ENCODE measurements at places on chromosomes 1 and 21. TPM values are rescaled to one million over a fixed set of nuclear protein-coding genes. Genes with fewer than 3 reads are reported as not detected.

GRCh38 chr1:245412306-245412705 lies 257.5 kb downstream of the KIF26B start:
- DNase-seq: no peak

DNA sequence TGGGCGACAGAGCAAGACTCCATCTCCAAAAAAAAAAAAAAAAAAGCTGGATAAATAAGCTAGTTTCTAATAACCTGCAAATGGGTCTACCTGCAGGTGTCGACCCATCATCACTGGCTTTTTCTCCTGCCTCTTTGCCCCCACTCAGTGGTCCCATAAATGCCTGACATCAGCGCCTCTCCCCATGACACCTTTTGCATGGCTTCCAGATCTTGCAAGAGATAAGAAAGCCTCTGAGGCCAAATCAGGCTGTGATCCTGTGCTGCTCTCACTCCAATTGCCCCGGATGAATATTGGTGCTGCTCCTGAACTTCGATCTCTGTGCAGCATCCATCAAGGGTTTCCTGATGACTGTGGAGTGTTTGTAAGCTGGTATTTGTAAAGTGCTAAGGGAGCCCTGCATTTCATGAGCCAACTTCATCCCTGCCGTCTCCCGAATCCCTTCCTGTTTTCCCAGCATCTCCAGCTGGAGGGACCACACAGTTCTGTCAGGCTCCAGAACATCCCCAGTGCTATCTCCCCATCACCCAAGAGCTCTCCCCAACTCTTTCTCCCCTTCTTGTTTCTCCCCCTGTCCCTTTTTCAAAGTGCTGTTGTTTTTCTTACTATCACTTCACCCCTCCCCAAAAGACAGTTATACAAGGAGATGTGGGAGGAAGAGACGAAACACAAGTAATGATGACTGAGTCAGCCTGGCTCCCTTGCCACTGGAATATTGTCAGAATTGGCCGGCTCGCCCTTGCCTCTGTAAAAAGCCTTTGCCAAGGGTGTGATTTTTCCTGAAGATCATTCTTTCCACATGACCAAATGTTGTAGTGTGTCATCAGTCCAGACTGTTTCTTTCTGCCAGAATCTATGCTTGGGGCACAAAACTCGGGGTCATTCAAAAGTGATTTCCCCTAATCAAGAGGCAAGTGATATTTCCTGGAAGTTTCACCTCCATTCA lies 2.8 kb upstream of the EFHD2 start:
- no peak for DNase-seq

GRCh38 chr1:6163973-6164617 lies 16.0 kb downstream of the CHD5 start:
- no peak for DNase-seq

DNA sequence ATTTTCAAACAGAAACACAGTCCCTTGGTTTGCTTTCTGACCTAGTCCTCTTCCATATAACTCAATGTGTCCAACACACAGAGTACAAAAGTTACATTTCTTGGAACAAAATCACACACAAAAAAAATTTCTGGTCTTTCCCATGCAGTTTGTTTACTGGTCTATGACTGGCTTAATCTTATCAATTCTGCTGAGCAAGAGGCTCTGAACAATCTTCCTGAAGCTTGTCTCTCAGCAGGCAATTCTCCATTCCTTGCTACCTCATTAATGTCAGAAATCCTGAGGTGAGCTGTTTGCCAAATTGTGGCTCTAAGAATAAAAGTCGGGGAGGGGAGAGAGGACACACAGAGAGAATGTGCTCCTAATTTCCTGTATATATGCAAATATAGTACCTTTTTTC lies 423.6 kb downstream of the HLX start:
- DNase-seq: no peak

DNA sequence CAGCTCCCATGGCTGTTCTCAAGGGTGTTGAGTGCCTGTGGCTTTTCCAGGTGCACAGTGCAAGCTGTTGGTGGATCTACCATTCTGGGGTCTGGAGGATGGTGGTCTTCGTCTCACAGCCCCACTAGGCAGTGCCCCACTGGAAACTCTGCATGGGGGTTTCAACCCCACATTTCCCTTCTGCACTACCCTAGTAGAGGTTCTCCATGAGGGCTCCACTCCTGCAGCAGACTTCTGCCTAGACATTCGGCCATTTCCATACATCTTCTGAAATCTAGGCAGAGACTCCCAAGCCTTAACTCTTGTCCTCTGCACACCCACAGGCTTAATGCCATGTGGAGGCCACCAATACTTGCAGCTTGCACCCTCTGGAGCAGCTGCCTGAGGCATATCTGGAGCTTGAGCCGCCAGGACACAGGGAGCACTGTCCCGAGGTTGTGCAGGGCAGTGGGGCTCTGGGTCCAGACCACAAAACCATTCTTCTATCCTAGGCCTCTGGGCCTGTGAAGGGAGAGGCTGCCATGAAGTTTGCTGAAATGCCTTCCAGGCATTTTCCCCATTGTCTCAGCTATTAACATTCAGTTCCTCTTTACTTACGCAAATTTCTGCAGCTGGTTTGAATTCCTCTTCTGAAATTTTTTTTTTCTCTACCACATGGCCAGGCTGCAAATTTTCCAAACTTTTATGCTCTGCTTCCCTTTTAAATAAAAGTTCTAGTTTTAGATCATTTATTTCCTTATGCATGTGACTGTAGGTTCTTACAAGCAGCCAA lies 8.8 kb upstream of the CAPN8 start:
- no peak for DNase-seq

DNA sequence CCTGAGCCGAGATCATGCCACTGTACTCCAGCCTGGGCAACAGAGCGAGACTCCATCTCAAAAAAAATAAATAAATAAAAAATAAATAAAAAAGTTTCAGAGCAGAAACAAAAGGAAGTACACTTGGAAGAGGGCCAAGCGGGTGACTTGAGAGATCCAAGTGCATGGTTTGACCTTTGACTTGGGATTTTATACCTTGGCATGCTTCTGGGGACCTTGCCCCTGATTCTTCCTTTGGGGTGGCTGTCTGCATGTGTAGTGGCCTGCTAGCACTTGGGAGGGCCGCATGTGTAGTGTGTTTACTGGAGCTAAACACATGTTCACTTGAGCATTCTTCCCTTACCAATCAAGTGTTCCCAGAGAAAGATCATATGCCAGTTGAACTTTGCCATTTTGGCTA lies 114.0 kb downstream of the DTL start:
- DNase-seq: no peak

Gene DAB1
- total RNA-seq: 8.0 TPM

GRCh38 chr1:48678710-48679505 lies 97.8 kb downstream of the BEND5 start:
- DNase-seq: no peak

Gene CFHR4
- total RNA-seq: not detected

GRCh38 chr1:198934901-198935305 lies 296.1 kb downstream of the PTPRC start:
- DNase-seq: no peak

DNA sequence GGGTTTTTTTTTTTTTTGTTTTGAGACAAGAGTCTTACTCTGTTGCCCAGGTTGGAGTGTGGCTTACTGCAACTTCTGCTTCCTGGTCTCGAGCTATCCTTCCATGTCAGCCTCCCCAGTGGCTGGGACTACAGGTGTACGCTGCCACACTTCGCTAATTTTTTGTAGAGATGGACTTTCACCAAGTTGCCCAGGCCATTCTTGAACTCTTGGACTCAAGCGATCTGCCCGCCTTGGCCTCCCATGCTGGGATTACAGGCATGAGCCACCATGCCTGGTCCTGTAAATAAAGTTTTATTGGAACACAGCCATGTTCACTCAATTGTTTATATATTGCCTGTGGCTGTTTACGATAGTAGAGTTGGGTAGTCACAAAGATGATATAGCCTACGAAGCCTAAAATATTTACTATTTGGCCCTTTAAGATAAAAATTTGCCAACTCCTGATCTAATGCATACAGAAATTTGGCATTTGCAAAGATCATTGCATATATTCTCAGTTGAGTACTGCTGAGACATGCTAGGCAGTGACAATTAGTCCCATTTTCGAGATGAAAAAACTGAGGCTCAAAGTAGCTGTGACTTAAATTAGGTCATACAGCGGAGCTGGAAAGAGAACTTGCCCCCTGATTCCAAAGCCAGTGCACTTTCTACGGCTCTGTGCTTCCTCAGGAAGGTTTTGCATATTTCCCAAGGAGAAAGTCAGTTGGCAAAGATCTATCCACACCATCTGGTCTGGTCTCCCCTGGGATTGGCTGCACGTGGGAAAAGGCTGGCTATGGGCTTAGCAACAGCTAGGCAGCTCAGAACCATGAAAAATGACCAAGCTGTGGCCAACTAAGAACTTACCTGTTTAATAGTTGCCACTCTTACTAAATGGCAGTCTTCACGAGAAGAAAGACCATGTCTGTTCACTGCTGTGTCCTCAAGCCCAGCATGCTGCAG lies 19.4 kb downstream of the MECR start:
- no peak for DNase-seq

Gene DMBX1
- total RNA-seq: not detected

Gene B3GALT5
- not detected for total RNA-seq

DNA sequence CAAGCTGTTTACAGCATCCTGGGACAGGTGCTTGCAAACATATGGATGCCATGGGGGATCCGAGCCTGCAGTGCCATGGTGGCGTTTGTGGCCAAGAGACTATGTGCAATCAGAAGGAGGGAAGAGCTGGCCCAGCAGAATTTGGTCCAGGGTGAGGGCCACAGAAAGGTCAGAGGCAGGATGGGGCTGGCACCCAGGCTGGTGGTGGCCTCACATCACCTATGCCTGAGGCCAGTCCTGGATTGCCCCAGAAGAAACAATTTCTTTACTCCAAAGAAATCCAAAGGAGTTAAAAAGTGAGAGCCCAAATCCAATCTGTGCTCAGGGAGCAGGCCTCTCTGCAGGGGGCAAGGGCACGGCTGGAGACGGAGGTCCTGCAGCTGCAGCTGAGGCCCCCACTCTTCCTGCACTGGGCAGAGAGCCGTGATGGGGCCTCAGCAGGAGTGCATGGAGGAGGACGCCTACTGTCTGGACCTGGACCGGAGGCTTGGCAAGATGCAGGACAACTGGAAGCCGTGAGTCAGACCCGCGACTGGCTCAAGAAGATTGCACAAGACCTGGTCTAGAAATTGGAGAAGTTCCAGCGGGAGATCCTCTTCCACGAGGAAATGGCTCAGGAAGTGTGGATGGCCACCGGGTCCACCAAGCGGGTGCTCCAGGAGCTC lies 163.5 kb downstream of the RYR2 start:
- DNase-seq: peak; percentile 57
